ENCODE measurements at places on chromosomes 7 and 10.

DNA sequence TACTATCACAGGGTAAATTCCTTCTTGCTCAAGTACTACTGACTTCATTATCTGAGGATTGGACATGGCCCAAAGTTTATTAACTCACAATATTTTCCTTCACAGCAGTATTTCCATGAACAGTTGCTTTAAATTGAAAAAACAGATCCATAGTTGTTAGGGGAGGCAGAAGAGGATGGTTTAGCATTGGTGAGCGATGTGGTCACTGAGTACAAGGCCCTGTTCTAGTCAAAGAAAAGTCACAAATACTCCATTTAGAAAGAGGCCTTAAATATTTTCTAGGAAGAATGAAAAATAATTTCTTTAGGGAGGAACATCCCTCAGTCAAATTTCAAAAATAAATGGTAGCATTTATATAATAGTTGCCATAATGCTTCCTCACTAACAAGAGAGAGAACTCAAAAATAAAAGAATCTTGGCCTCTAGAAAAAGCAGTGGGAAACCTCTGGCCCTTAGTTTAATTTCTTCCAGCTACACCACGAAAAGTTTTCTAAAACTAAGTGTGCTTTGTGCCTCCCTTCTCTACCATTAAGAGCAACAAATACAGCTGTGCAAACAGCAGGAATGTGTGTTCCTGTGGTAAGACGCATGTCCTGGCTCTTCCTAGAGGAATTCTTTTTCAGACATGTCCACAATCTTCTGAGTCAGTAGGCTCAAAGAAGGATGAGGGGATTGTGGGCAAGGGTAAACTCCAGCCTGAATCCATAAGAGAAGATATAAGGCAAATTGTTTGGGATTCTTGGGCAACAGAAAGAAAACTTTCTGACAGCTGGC, 105.7 kb downstream of the HOXA1 start:
- DNase-seq, result no peak

DNA sequence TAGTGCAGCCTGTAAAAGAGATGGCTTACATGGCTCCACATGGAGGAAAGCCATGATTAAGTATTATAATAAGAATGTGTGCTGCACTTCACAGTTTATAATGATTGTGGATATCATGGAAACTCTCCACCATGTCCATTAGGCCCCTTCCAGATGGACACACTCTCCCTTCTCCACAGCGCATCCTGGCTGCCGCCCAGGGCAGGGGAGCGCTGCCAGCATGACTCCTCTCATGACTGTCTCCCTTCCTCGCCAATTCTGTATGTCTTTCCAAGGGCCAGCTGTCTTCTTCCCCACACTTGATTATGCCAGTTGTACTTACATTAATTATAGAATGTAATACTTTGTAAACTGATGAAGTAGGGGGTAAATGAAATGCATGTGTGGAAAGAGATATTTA, 259.3 kb upstream of the TMEM72 start:
- no peak for DNase-seq

DNA sequence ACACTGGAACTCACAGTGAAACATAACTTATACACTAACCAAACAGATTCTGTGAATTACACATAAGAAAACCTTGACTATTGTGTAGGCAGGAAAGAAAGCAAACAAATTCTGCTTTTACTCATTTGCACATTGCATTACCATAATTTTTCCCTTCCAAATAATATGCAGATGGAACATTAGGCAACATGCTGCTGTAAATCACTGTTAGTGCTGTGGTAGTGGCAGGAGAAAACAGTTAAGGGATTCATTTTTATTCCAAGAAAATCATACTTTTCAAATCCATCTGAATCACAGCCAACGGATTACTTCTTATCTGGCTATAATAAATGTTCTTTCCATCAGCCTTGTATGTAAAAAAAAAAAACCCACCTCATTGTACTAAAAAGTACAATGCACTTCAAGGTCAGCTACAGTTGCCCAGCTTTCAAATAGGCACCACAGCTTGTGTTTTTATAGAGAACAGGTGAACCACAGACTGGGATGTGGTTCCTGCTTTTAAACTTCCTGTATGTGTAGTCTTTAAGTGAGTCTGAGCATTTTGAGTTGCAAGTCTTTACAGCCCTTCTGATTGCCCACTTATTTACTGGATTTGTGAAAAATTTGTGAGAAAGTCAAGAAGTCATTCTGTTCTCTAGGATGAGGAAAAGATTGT, 590.0 kb upstream of the SEMA3D start:
- no peak for DNase-seq

GRCh38 chr10:2839081-2839725, 228.1 kb upstream of the PFKP start:
- no peak for DNase-seq

- no peak for DNase-seq
Observed at GRCh38 chr7:12107841-12108254, 103.2 kb upstream of the TMEM106B start.

DNA sequence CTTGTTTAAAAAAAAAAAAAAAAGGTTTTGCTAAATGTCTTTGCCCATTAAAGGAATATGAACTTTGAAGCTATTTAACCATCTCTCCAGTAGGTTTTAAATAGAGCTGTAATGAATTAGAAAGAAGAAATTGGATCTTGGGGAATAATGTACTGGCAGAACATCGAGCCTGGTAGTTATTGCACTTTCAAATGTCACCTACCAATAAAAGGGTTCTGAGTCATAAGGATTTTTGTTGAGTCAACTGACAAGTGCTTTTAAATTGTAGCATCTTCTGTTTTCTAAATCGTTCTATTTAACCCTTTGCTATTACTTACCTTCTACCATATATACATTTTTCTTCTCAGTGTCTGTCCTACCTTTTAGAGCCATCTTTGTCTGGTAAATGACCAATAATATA, 10.7 kb downstream of the CUTC start:
- no peak for DNase-seq

DNA sequence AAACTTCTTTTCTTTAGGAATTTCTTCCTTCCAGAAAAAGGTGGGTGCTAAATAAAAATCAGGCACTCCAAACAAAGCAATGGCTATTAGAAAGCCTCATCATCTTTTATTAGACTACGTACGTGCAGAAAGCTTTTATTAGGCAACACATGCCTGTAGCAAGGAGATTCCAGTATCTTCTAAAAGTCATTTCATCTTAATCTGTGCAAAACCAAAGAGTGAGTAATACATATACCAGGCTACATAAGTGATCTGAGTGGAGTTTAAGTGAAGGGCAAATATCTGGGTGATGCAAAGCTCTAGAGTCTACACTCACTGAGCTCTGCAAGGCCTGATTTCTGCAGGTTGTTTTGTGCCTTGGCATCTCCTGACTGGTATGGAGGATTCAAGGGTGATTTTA, 231.7 kb downstream of the ELMO1 start:
- DNase-seq, result no peak

DNA sequence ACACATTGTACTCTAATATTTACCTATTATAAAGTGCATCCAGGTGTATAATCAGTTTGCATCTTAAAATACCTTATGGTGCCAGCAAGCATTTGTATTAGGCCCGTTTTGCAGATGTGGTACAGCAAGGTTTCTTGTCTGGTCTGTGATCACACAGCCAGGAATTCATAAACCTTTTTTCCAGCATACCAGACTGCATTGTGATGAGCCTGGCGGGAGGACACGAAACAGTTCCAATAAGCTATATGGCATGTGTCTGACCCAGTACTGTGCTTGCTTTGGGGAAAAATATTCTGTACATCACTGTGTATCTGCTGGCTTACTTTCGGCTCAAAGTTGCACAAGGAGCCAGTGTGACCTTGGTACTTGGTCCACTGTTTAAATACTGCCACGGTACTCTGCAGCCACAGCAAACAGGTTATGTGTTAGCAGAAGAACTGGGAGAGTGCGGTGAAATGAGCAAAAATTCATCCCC, 36.3 kb downstream of the CHN2 start:
- no peak for DNase-seq

DNA sequence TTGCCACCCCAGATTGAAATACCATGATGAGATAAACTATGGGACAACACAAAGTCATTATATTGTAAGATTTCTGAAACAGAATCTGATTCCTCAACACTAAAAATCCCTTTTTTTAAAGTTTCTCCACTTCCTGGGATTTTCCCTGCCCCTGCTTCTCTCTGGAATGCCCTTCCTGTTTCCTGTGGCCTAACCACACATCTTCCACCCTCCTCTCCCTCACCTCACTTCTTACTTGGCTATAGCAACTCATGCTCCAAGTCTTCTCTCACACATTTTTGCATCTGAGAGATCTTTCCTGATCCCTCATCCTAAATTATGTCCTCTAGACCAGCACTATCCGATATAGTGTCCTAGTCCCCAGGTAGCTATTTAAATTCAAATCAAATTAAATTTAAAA, 4.1 kb upstream of the RELN start:
- DNase-seq, result no peak

GRCh38 chr7:106737202-106737562, 76.2 kb upstream of the CCDC71L start:
- DNase-seq, result no peak

DNA sequence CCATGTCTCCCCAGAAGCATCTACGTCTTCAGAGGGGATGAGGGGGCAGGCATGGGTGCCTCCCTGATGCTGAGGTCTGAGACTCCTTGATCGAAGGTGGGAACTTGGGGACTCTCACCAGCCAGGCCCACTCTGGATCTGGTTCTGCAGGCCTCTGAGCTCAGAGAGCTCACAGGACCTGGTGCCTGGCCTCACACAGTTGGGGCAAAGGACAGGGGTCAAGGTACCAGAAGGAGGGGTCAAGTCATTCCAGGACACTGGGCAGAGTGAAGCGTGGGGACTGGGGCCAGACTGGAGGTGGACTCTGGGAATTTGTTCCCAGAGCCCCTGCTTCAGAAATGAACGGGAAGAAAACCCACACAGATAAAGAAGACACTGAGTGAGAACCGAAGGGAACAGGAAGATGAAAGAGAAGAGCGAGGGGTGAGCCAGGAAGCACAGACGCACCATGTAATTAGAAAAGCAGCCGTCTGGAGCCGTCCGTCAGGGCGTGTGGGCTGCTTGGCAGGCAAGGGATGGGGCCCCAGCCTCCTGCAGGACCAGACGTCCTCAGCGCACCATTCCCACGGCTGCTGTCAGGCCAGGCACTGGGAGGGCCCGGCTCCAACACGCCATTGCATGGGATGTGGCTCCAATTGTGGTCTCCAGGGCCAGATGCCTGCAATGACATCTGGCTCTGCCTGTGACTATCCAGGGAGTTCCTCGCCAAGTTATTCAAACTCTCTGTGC, 47.7 kb downstream of the ZCCHC24 start:
- DNase-seq, result no peak

- no peak for DNase-seq
Observed at GRCh38 chr10:12492016-12492415, 142.7 kb downstream of the CAMK1D start.

- no peak for DNase-seq
Observed at GRCh38 chr7:48811071-48811470, 113.3 kb upstream of the CDC14C start.
